Airway epithelial cell (primary cell): ENCODE measurements at places on chromosomes 4 and X. TPM values are rescaled to one million over a fixed set of nuclear protein-coding genes. Genes with fewer than 3 reads are reported as not detected.

FAM236C gene
- total RNA-seq: not detected in 2 replicates

MAGEB1 gene
- not detected in 2 replicates for total RNA-seq

ASB12 gene
- not detected in 2 replicates for total RNA-seq

FRMPD4 gene
- total RNA-seq: 0.14 TPM in 1 of 2 replicates, not detected in the other

RENBP gene
- total RNA-seq: 0.09 and 0.21 TPM in 2 replicates

INTU gene
- total RNA-seq: 2.1 and 4.9 TPM in 2 replicates

RS1 gene
- not detected in 2 replicates for total RNA-seq

HGFAC gene
- not detected in 2 replicates for total RNA-seq

EDA2R gene
- total RNA-seq: 0.60 and 1.7 TPM in 2 replicates

MND1 gene
- 6.3 and 7.7 TPM in 2 replicates for total RNA-seq

EDNRA gene
- 5.0 and 5.4 TPM in 2 replicates for total RNA-seq

MMGT1 gene
- 10.9 and 16.3 TPM in 2 replicates for total RNA-seq

CYBB gene
- total RNA-seq: not detected in 2 replicates

KLHL13 gene
- total RNA-seq: 8.1 and 11.5 TPM in 2 replicates

PDGFRA gene
- total RNA-seq: 1.1 and 2.2 TPM in 2 replicates

USP17L27 gene
- not detected in 2 replicates for total RNA-seq

CLTRN gene
- total RNA-seq: 0.46 and 0.85 TPM in 2 replicates

BBS12 gene
- total RNA-seq: 0.56 and 1.7 TPM in 2 replicates

GAGE12E gene
- not detected in 2 replicates for total RNA-seq

PDE6B gene
- total RNA-seq: not detected in 2 replicates

POF1B gene
- total RNA-seq: 3.8 and 7.1 TPM in 2 replicates

ZNF718 gene
- 3.5 and 4.8 TPM in 2 replicates for total RNA-seq

LUZP4 gene
- not detected in 2 replicates for total RNA-seq

SSX2 gene
- total RNA-seq: not detected in 2 replicates

ZDHHC15 gene
- total RNA-seq: not detected in 2 replicates

IL2 gene
- not detected in 2 replicates for total RNA-seq

GPR82 gene
- not detected in 2 replicates for total RNA-seq

ADH1A gene
- total RNA-seq: not detected in 2 replicates

FTHL17 gene
- total RNA-seq: not detected in 2 replicates

KLHL34 gene
- total RNA-seq: 0.05 TPM in 1 of 2 replicates, not detected in the other

NLRP2B gene
- total RNA-seq: not detected in 2 replicates

SRPX2 gene
- total RNA-seq: 30.5 and 31.4 TPM in 2 replicates

NUDT11 gene
- total RNA-seq: 11.8 and 12.8 TPM in 2 replicates

PIN4 gene
- 7.1 and 11.6 TPM in 2 replicates for total RNA-seq

SYNPO2 gene
- 0.09 and 0.42 TPM in 2 replicates for total RNA-seq

CCSER1 gene
- 1.4 TPM in 1 of 2 replicates, not detected in the other for total RNA-seq

ASB9 gene
- 1.3 and 2.6 TPM in 2 replicates for total RNA-seq

HTR2C gene
- total RNA-seq: not detected in 2 replicates

ABCD1 gene
- 3.3 and 4.5 TPM in 2 replicates for total RNA-seq

NRK gene
- total RNA-seq: 0.35 and 1.6 TPM in 2 replicates

FAT4 gene
- total RNA-seq: 3.2 and 3.8 TPM in 2 replicates

TXK gene
- total RNA-seq: not detected in 2 replicates

AR gene
- 0.09 and 0.42 TPM in 2 replicates for total RNA-seq
